ENCODE measurements at places on chromosomes 2 and 18.

DNA sequence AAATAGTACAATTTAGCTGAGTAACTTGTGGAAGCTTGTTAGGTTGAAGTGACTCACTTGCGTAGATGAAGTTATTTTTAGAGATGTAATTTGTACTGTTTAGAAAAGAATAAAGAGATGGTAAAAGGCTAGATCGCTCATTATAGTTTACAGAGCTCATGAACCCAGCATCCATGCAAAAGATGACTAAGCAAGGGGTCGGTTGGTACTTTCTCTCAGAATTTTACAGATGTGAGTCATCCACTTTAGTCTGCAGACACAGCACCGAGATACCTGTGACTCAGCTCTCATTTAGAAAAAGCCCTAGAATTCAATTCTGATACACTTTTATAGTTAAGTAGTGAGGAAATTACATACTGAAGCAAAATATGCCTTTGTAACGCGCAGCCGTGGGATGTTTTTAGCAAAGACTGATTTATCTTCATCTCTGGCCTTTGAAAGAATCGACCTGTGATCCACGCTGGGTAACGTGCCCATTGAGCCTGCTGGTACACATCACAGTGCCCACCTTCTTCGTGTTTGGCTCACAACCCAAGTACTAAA lies 116.5 kb upstream of the FOSL2 start:
- DNase-seq: no peak

GRCh38 chr2:154697418-154698252 lies 860 bp upstream of the KCNJ3 start:
- DNase-seq: no peak

GRCh38 chr2:174322746-174323145 lies 12.0 kb upstream of the SP9 start:
- DNase-seq: no peak

DNA sequence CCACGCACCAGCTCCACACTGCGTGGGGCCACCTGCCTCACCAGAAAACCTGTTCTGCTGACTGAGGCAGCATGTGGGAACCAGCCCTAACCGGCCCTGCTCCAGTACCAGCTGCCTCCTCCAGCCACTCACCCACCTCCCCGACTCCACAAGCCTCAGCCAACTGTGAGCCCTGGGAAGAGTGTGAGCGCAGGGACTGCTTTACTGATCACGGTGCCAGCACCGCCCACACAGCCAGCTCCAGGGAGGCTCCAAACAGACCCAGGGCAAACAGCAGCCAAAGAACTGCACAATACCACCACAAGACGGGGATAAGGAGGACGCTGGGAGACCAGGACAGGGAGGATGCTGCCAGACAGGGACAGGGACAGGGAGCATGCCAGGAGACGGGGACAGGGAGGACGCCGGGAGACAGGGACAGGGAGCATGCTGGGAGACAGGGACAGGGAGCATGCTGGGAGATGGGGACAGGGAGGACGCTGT lies 28.4 kb downstream of the EIPR1 start:
- DNase-seq: no peak

DNA sequence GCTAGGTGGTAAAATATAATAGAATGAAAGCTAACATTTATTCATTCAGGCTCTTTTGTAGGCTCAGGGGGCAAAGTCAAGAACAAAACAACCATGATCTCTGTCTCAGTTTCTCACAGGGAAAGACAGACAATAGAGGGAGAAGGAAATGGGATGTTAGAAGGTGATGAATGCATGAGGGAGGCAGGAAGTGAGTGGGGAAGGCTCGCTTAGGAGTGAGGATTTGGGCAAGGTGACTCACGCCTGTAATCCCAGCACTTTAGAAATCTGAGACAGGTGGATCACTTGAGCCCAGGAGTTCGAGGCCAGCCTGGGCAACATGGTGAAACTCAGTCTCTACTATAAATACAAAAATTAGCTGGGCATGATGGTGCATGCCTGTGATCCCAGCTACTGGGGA lies 88.4 kb downstream of the CTIF start:
- DNase-seq: no peak

DNA sequence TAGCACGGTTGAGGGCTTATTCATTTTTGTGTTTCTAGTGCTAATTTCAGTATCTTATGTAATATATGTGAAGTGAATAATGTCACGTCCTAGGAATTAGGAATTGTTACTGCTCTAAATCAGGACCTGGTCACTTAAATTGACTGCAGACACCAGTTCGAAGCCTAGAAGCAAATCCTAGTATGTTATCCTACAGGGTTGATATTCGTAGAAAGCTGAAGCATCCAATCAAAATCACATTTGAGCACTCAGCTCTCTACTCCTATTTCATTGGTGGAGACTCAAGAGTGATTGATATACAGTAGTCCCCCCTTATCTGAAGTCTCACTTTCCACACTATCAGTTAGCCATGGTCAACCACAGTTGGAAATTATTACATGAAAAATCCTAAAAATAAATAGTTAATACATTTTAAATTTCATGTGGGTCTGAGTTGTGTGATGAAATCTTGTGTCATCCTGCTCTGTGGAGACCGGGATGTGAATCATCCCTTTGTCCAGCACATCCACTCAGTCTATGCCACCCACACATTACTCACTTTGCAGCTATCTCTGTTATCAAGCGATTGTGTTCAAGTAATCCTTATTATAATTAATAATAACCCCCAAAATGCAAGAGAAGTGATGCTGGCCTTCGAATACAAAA lies 35.2 kb upstream of the SCN9A start:
- DNase-seq: no peak

- no peak for DNase-seq
Observed at GRCh38 chr2:165214093-165214492, 10.2 kb upstream of the SCN3A start.

- no peak for DNase-seq
Observed at GRCh38 chr2:10576456-10576855, 113.3 kb downstream of the NOL10 start.

- DNase-seq: no peak
Observed at GRCh38 chr2:9021563-9022211, 18.2 kb upstream of the MBOAT2 start.

GRCh38 chr2:126801473-126801872 lies 97.2 kb upstream of the TEX51 start:
- DNase-seq: no peak

- no peak for DNase-seq
Observed at GRCh38 chr2:237701033-237701858, 73.9 kb downstream of the LRRFIP1 start.

DNA sequence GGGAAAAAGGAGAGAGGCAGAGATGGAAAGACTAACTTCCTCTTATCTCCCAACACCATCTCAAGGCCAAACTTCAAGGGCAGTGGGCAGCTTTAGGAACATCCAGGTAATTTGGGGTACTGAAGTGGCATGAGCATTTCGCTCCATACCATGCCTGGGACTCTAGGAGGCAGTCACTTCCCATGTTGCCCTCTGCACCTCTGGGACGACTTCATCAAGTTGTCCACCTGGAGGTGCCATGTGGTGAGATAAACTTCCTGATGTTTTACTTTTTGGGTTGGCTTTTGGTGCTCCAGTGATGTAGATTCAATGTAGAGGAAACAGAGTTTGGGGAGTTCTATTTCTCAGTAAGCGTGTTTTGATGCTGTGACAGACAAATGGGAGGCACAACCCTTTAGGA lies 56.3 kb upstream of the UPP2 start:
- no peak for DNase-seq

DNA sequence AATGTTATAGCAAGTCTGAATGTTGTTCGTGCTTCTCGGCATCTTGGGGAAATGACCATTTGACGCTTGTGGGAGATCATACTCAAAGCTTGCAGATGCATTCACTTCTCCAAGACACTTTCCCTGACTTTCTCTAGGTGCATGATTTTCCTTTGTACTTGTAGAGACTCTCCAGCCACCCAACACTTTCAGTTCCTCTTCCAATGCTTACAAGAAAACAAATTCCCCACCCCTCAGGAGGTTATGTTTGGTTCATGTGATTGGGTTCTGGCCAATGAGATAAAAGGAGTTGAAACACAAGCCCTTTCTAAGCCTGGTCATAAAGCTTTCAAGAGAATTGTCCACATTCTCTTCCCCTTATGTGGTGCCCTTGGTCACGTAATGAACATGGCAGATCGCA lies 156.3 kb downstream of the EPHA4 start:
- no peak for DNase-seq

DNA sequence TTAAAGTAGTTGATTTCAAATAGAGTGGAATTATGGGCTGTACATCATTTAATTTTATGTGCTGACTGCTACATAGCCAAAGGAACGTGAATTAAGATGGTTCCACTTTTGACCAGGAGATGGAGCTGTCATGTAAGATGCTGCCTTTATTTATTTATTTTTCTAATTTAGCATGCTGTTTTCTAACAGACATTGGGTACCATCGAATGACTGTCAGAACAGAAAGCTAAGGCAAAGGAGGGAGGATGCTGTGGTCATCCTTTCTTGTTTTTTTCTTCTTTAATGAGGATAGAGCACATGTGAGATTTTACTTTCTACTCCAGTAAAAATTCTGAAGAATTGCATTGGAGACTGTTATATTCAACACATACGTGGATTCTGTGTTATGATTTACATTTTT lies at the start of gene SCN2A:
TSS of gene SCN2A (plus strand) at position 185 of the 400 bp plus-strand sequence. CDS start 56,410 bp downstream, outside the sequence.
- DNase-seq: no peak

GRCh38 chr2:191696001-191696400 lies 18.1 kb downstream of the NABP1 start:
- DNase-seq: no peak

- DNase-seq: no peak
Observed at GRCh38 chr2:181126311-181126868, 146.0 kb downstream of the UBE2E3 start.

- no peak for DNase-seq
Observed at GRCh38 chr2:97713296-97714083, at the start of gene ZAP70. Gene ZAP70, plus strand, starts transcription at chr2:97713576. Its CDS starts 10,461 bp downstream, at chr2:97724037.

DNA sequence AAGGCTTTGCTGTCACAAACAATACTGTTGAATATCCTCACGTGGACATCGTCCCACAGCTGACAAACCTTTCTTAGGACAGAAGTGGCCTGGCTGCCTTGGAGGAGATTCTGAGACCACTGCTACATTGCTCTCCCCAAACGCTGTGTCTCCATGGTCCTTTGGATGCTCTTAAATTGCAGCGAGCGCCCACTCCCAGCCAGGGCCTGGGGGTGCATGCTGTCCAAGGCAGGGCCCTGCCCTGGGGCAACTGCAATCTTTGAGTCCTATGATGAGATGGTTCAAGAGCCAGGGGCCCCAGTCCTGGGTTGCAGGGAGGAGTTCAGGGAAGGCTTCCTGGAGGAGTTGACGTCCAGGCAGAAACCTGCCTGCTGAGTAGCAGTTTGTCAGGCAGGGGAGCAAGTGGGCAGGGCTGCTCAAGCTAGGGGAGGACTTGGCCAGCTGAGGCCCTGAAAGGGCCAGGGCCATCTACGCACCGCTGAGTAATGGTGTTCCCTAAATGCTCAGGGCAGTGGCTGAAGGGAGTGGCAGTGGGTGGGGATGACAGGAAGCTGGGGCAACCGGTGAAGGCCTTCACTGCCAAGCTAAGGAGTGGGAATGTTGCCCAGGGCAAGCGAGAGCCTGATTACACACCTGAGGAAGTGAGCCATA lies 10.8 kb upstream of the SDC1 start:
- no peak for DNase-seq

GRCh38 chr2:214774108-214774507 lies 35.4 kb downstream of the BARD1 start:
- DNase-seq: no peak

- DNase-seq: no peak
Observed at GRCh38 chr2:4012197-4012596, 308.8 kb downstream of the DCDC2C start.

GRCh38 chr2:146990311-146991054 lies 854.3 kb upstream of the ACVR2A start:
- DNase-seq: no peak
